ENCODE measurements at places on chromosomes 3 and 15. TPM values are rescaled to one million over a fixed set of nuclear protein-coding genes. Genes with fewer than 3 reads are reported as not detected.

- no peaks in the 10 kb centered on the region for H3K36me3 ChIP-seq
- H3K4me3 ChIP-seq = no peak overlapping the region
- no peak overlapping the region for H3K27ac ChIP-seq
- no peak for DNase-seq
These were observed 23.2 kb downstream of the MELTF start for GRCh38 chr3:197006446-197006845.

Gene STAC
- not detected for total RNA-seq

DNA sequence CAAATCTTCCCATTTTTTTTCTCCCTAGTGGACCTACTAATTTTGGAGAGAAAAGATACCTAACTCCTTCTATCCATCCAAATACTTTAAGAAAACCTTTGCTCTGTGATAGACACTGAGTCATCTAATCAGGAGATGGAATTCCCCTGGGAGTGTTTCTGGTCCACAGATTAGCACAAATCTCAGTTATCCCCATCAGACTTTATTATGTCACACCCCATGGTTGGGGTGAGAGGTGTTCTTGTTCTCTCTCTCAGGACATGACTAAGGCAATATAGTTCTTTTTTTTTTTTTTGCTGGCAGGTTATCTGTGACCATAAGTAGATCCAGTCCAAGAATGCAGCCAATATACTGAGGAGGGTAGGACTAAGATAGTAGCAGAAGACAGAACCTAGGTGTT is 15.8 kb downstream of the SLC9A9 start:
- no peak overlapping the region for H3K4me3 ChIP-seq
- no peaks in the 10 kb centered on the region for H3K27me3 ChIP-seq
- no peaks in the 10 kb centered on the region for H3K36me3 ChIP-seq
- no peak for DNase-seq
- peaks cover 3% of the 10 kb centered on the region for H3K4me1 ChIP-seq

- no peak overlapping the region for H3K4me3 ChIP-seq
- peaks cover 26% of the 10 kb centered on the region for H3K36me3 ChIP-seq
- H3K4me1 ChIP-seq = no peaks in the 10 kb centered on the region
- no peaks in the 10 kb centered on the region for H3K27me3 ChIP-seq
These were observed 85.5 kb downstream of the VPS13C start for GRCh38 chr15:61974759-61975158.

- H3K27ac ChIP-seq = no peak overlapping the region
- H3K4me1 ChIP-seq = no peaks in the 10 kb centered on the region
- no peaks in the 10 kb centered on the region for H3K27me3 ChIP-seq
- H3K4me3 ChIP-seq = no peak overlapping the region
- no peaks in the 10 kb centered on the region for H3K36me3 ChIP-seq
These were observed 447.3 kb upstream of the ARHGEF26 start for GRCh38 chr3:153673853-153674252.

GRCh38 chr3:82281205-82281604 is 519.8 kb upstream of the GBE1 start:
- H3K36me3 ChIP-seq = no peaks in the 10 kb centered on the region
- DNase-seq = no peak
- no peak overlapping the region for H3K4me3 ChIP-seq
- no peaks in the 10 kb centered on the region for H3K4me1 ChIP-seq

Gene HHATL
- total RNA-seq = not detected

DNA sequence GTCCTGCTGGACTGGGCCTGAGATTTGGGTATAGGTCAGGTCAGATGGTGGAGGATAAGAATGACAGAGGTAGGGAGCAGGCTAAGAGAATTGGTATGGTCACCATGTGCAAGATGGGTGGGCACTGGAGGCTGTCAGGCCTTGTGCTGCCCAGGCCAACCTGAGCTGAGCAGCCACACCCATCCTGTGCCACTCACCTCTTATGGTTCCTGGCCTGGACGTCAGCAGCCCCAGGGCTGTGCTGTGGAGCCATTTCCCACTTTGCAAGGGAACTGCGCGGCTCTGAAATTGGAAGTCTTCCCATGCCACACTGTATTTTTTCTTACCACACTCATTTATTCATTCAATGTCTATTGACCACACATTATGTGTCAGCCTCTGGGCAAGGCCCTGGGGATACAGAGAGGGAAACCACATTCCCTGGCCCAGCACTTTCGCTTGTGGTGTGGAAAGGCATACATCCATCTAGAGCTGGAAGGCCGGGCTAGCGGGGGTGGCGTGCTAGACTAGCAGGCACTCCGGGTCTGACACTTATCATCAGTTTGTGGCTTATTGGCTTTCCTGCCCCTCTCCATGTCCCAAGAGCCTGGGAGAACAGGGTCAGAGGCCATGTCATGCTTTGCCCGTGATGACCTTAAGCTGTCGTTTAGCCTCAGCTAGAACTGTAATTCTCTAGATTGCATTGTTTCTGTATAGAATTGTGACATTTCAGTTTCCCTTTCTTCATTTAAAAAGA is 51.1 kb upstream of the POLG start:
- H3K4me1 ChIP-seq = no peaks in the 10 kb centered on the region
- H3K27me3 ChIP-seq = no peaks in the 10 kb centered on the region
- H3K27ac ChIP-seq = no peak overlapping the region
- no peak for DNase-seq
- no peak overlapping the region for H3K4me3 ChIP-seq

Gene ZPLD1
- total RNA-seq = not detected

GRCh38 chr15:90982135-90982534 is 12.2 kb downstream of the PRC1 start:
- peaks cover 4% of the 10 kb centered on the region for H3K36me3 ChIP-seq
- H3K4me3 ChIP-seq = no peak overlapping the region
- DNase-seq = no peak
- H3K4me1 ChIP-seq = no peaks in the 10 kb centered on the region
- H3K27me3 ChIP-seq = no peaks in the 10 kb centered on the region

Gene MESP2
- total RNA-seq = not detected

- no peak overlapping the region for H3K27ac ChIP-seq
- H3K36me3 ChIP-seq = no peaks in the 10 kb centered on the region
- H3K4me1 ChIP-seq = no peaks in the 10 kb centered on the region
- no peak overlapping the region for H3K4me3 ChIP-seq
- no peak for DNase-seq
These were observed 84.5 kb upstream of the NTRK3 start for GRCh38 chr15:88341006-88341405.

- H3K27me3 ChIP-seq = no peaks in the 10 kb centered on the region
- no peak overlapping the region for H3K4me3 ChIP-seq
- DNase-seq = no peak
- no peaks in the 10 kb centered on the region for H3K36me3 ChIP-seq
These were observed 77.5 kb upstream of the FBN1 start for GRCh38 chr15:48722764-48723661.

- no peak overlapping the region for H3K27ac ChIP-seq
- DNase-seq = no peak
- no peaks in the 10 kb centered on the region for H3K36me3 ChIP-seq
- H3K4me1 ChIP-seq = no peaks in the 10 kb centered on the region
These were observed 215.2 kb upstream of the SGO1 start for GRCh38 chr3:20401253-20401652.

GRCh38 chr15:61871926-61872522 is 188.2 kb downstream of the VPS13C start:
- H3K4me3 ChIP-seq = no peak overlapping the region
- no peaks in the 10 kb centered on the region for H3K4me1 ChIP-seq
- no peak overlapping the region for H3K27ac ChIP-seq
- H3K36me3 ChIP-seq = peaks cover 14% of the 10 kb centered on the region
